ENCODE measurements at places on chromosomes 6 and 20. TPM values are rescaled to one million over a fixed set of nuclear protein-coding genes. Genes with fewer than 3 reads are reported as not detected.

SPO11 gene
- total RNA-seq = not detected

DNA sequence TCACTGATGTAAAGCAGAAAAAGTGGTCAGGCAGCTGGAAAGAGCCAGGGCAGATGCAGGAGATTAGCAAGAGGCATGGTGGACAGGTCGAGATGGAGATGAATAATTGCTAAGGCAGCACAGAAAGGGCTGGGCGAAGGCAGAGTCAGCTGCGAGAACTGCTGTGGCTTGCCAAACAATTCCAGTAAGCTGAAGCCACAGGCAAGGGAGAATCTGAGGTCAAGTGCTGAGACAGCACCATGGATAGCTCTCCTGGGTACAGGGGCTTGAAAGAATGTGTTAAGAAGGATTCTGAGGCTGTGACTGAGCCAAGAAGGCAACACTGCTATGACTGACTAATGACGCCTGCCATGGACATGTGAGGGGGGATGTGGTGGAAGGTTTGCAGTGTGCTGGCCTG is 220.8 kb upstream of the FOXA2 start:
- no peak for DNase-seq

DNA sequence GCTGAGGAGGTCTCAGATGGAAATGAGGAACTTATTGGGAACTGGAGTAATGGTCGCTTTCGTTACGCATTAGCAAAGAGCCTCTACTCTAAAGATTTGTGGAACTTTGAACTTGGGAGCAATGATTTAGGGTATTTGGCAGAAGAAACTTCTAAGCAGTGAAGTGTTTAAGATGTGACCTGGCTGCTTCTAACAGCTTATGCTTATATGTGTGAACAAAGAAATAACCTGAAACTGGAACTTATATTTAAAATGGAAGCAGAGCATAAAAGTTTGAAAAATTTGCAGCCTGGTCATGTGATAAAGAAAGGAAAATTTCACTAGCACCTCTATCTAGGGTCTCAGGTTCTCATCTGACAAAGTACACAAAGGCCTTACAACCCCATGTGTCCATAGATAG is 23.5 kb downstream of the IRF4 start:
- no peak for DNase-seq

DNA sequence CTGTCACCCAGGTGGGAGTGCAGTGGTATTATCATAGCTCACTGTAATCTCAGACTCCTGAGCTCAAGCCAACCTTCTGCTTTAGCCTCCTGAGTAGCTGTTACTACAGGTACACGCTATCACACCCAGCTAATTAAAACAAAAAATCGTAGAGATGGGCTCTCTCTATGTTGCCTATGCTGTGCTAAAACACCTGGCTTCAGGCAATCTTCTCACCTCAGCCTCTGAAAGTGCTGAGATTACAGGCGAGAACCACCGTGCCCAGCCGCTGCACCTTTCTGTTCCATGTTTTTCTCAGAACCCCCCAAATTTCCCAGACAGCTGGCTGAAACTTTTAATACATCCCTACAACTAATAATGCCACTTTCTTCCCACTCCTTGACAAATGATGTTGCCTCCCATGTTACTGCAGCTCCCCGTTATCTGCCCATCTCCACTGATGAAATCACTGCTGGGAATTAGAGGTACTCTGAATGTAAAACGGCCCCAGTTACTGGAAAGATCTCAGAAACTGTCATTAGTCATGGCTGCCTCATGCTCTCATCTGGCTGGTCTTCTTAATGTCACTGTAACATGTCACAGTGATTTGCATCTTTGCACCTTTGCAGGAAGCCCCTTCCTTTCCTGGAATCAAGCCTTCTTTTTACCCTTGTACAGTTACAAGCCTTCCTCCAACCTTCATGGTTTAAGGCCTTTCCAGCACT is 697.5 kb downstream of the PRKN start:
- no peak for DNase-seq

CRISP3 gene
- 0.16 TPM for total RNA-seq

DNA sequence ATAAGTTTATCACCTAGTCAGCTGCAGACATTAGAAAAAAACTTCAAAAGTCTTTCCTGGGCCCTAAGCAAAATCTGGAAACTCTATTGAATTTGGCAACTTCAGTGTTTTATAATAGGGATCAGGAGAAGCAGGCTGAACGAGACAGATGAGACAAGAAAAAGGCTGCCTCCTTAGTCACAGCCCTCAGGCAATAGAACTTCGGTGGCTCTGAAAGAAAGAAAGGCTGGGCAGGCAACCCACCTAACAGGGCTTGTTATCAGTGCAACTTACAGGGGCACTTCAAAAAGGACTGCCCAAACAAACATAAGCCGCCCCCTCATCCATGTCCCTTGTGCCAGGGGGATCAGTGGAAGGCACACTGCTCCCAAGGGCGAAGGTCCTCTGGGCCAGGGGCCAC is 657.9 kb upstream of the HS3ST5 start:
- no peak for DNase-seq

DNA sequence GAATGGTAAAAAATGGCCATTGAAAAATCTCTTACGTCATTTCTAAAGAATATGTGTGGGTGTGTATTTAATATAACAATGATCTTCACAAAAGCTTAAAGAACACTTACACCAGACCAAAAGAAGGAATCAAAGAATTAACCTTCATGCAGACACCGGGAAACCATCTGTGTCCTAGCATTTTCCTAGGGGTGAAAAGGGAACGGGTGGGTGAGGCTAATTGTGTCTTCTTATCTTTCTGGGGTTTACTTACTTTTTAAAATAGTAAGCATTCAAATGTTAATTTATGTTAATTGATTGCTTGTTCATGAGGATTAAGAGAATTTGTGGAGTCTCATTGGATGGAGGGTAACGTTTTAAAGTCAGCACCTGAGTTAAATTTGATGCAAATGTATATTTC is 47.5 kb downstream of the BMP2 start:
- DNase-seq = no peak

GRCh38 chr20:58627212-58628072 is 23.6 kb upstream of the STX16 start:
- DNase-seq = no peak

GRCh38 chr6:25484900-25485299 is 167.1 kb upstream of the SCGN start:
- no peak for DNase-seq

- DNase-seq = no peak
Observed at GRCh38 chr6:151705993-151706733, 101.3 kb upstream of the ESR1 start.

Data from occipital lobe (tissue), 3 donors.